A673 (cell line): ENCODE measurements at places on chromosomes 5 and 9. TPM values are rescaled to one million over a fixed set of nuclear protein-coding genes. Genes with fewer than 3 reads are reported as not detected.
A peak's percentile ranks its signal among the peaks of the same experiment; 100 is the strongest.

The ZNF354C gene
- 7.4 and 7.6 TPM in 2 replicates for total RNA-seq

The MPDZ gene
- 35.1 and 42.0 TPM in 2 replicates for total RNA-seq

DNA sequence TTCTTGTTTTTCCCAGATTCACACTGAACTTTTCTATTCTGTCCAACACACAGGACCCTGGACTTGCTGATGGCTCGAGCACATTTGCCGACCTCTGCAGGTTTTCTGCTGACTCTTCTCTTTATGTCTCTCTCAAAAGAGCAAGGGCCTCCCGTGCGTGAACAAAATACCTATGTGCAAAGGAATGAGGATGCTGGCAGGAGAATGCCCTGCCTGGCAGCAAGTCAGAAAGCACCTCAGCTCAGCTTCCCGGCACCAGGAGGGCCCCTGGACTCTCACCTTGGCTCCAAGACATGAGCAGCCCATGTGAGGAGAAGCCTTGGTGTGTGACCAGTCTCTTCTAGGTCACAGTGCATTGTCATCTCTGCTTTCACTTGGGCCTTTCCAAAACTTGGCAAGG is 36.1 kb downstream of the PAPPA start:
- DNase-seq = no peak

GRCh38 chr9:112334432-112334841 is 1.0 kb upstream of the PTBP3 start:
- no peak for DNase-seq

- DNase-seq = peak; percentile 95
Observed at GRCh38 chr5:142743592-142744441, 26.4 kb upstream of the ARHGAP26 start.

GRCh38 chr9:26457151-26457550 is 435.5 kb downstream of the CAAP1 start:
- DNase-seq = no peak

- peak; percentile 38 for DNase-seq
Observed at GRCh38 chr9:110520120-110520701, 59.3 kb downstream of the SVEP1 start.

- DNase-seq = peak; percentile 35
Observed at GRCh38 chr9:34046784-34047379, 1.8 kb downstream of the UBAP2 start.
